ENCODE measurements at places on chromosomes 7 and 10.

GRCh38 chr10:125084614-125085257 lies 75.6 kb downstream of the CTBP2 start:
- ATAC-seq, result peak; percentile 76

- ATAC-seq, result no peak
Measured at GRCh38 chr10:129101232-129101980, 365.6 kb upstream of the MGMT start.

- no peak for ATAC-seq
Measured at GRCh38 chr10:5665373-5666007, 905 bp downstream of the ASB13 start.

DNA sequence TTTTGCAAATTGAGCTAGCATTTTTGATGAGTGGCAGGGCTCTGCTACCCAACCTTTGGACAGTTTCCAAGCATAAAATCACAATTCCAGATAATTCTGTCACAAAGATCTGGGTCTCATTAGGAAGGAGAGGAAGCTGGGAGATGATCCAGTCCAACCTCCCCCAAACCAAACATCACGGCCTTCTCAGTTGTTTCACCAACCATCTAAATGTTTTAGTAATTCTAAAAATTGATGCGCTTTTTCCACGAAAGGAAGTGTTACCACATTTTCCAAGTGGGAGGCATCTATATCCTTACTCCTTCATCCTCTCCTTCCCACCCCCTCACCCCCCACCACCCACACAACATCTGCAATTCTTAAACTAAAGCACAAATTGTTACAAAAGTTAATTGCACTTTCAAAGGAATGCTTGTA lies 108.3 kb downstream of the EGFR start:
- no peak for ATAC-seq

DNA sequence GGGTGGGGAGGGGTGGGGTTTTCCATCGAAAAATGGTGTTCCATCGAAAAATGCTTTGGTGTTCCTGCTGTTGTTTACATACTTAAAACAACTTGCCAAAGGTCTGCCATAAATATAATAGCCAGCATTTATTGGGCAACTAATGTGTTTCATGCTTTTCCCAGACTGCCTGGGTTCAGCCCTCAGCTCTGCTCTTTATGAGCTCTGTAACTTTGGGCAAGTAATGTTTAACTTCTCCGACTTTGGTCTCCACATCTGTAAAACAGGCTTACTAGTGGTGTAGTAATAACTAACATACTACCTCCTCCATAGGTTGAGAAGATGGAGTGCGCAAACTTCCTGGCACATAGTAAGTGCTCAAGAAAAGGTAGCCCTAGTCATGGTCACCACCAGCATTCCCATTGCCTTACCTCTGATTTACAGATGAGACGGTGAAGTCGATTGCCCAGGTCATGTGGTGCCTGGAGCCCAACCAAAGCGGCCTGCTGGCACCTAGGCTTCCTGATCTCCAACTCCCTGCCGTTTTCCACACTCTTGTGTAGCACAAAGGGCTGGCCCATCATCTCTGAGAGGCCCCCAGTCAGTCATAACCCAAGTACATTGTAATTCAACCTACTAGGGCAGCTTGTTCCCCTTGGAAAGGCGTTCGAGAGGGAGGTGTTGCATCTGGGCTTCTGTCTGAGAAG lies 8.9 kb downstream of the ZMIZ1 start:
- no peak for ATAC-seq

GRCh38 chr7:5396542-5396941 lies 27.1 kb downstream of the TNRC18 start:
- peak; percentile 32 for ATAC-seq

GRCh38 chr7:88442413-88442812 lies 135.7 kb upstream of the STEAP4 start:
- ATAC-seq, result no peak

DNA sequence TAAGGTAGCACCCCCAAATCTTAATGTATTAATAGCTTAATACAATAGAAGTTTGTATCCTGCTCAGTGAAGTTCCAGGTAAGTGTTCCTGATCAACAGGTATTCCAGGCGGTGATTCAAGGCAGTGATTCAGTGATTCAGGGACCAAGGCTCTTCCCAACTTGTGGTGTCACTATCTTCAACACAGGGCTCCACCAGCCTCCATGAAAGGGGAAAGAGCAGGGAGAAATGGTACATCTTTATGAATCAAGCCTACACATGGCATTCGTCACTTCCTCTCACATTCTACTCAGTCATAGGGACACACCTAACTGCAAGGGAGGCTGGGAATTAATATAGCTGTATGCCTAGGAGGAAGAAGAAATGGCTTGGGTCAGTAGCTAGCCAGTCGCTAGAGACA lies 5.1 kb downstream of the GOLGA7B start:
- no peak for ATAC-seq

DNA sequence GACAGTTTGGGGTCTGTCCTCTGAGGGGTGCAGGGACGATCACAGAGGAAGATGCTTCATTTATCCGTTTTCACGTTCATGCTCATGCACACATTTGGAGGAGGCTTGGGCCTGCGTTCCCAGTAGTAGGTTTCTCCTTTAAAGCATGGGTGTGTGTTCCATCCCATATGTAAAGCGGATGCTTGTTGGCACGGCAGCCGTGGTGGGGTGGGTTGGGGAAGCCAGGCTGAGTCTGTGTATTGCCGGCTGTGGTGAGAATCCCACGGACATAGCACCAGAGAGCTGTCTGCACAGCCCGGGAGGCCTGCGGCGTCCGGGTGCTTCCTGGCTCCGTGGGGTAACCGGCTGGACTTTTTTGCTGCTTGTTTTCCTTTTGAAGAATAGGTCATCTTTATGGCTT lies 440 bp downstream of the JAKMIP3 start:
- ATAC-seq, result no peak

DNA sequence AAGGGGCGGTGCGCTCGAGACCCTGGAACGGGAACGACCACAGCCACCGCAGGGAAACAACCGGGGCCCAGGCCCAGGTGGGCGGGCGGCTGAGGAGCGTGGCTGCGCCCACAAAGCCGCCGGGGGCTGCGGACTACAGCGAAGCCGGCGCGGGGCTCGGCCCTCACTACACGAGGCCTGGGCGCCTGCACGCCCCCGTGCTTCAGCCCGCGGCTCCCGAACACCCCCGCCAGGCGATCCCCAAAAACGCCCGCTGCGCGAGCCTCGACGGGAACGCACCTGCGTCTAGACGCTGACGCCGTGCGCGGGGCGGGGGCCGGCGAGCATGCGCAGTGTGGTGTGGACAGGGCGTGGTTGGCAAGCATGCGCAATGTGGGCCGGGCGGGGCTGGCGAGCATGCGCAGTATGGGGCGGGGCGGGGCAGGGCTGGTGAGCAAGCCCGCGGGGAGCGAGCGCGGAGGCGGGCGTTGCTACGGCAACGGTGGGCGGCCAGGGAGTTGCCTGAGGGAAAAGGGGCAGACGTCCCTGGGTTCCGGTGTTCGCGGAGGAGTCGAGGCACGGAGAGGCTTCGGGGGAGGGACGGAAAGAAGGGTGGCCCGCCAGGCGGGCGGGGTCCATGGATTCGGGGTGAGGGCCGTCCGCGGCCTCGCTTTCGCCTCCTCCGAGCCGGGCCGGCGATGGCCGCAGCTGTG lies at the start of gene RNF32:
TSS of gene RNF32 (plus strand) at position 518 of the 692 bp plus-strand sequence. CDS start 3,104 bp downstream, outside the sequence.
- ATAC-seq, result peak; percentile 99

- ATAC-seq, result no peak
Measured at GRCh38 chr7:26035552-26035951, 116.4 kb upstream of the NFE2L3 start.

DNA sequence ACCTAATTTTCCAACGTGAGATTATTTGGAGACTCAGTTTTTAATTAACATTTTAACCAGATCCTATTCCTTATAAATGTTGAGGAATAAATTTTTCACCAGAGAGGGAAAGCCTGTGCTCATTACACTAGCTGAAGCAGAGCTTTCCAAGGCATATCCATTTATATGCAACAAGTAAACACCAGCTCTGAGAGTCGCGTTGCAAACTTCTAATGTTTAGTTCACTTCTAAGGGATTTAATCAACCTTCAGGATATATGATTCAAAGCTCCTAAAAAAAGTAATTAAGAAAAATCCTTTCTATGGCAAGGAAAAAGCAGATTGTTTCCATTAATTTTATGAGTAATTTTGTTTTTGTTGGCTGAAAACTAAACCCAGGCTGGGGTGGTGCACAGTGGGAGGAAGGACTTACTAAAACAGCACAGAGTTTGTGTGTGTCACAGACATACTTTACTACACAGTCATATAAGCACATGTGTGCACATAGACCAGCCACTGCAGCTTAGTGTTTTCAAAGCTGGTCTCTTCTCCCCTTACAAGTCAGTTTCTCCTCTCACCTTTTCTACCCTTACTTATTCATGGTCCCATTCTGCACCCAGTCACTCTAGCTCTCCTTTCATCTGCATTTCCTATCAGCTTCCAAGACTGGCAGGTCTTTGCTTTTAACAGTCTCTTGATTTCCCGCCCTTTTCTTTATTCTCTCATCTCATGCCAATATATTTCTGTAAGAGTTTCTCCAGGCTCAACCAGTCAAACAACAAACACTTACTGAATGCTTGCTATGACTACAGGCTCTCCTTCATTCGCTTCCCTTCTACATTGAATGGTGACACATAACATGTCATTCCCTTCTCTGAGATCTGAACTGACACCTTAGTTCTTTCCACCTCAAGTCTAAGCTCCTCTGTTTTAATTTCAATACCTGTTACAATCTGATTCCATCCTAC lies 81.1 kb upstream of the FZD1 start:
- ATAC-seq, result no peak

- ATAC-seq, result peak; percentile 31
Measured at GRCh38 chr7:70693321-70693685, 438.6 kb upstream of the GALNT17 start.

DNA sequence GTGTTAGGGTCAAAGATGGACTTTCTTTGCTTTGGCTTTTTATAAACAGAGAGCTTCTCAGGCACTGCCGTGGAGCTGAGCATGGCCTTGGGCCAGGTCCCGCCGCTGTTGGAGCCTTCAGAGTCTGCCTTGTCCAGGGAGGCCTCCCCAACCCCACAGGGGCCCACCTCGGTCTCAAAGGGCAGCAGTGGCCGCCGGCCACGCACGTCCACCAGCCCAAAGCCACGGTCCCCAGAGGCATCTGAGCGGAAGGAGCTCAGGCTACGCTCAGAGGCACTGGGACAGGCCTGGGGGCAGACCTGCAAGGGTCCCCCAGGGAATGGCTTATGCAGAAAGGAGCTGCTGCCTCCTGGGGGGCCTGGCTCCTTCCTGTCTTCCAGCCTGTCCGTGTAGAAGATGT lies 105.0 kb downstream of the DLG5 start:
- ATAC-seq, result no peak

DNA sequence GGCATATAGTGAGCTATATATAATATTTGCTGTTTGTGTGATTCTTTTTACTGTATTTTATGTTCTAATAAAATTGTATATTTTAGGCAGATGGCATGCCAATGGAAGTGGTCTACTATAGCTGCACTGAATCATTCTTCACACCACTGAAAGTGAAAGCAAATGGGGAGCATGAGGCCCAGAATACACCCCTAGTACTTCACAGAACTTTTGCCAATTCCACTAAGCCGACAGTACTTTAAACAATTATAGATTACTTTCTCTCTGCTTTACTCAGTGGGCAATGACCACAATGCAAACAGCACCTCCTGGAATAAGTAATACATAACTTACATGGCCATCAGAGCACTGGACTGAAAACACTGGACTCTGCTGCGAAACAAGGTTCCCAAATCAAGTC lies 70.2 kb downstream of the ANKRD26 start:
- no peak for ATAC-seq

GRCh38 chr7:154171422-154171821 lies 119.2 kb downstream of the DPP6 start:
- ATAC-seq, result no peak

- no peak for ATAC-seq
Measured at GRCh38 chr10:79910344-79910743, 38.6 kb downstream of the SFTPD start.

GRCh38 chr7:128735436-128735835 lies 3.7 kb upstream of the CALU start:
- ATAC-seq, result no peak

DNA sequence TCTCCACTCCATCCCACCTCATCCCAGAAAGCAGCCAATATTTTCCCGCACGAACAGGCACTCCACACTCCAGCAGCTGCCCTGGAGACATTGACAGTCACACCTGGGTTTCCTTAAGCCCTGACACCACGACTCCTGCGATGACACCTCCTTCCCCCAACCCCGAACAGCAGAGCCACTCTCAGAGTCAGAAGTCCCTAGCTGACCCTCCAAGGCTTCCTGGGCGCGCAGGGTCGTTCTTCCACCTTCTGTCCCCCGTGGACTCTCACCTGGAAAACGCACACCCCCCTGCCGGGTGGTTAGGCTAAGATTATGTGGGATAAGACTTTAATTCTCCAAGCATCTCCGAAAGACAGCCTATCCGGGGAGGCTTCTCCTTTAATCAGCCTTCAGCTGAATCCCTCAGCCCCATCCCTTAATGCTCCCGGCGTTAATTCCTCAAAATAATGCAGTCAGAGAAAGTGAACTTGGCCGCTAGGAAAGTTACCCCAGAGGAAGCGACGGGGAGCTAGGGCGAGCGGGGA lies 1.1 kb downstream of the DENND11 start:
- no peak for ATAC-seq

- no peak for ATAC-seq
Measured at GRCh38 chr7:51927738-51928137, 611.1 kb upstream of the COBL start.

GRCh38 chr7:73974101-73974947 lies 53.6 kb upstream of the ELN start:
- no peak for ATAC-seq

DNA sequence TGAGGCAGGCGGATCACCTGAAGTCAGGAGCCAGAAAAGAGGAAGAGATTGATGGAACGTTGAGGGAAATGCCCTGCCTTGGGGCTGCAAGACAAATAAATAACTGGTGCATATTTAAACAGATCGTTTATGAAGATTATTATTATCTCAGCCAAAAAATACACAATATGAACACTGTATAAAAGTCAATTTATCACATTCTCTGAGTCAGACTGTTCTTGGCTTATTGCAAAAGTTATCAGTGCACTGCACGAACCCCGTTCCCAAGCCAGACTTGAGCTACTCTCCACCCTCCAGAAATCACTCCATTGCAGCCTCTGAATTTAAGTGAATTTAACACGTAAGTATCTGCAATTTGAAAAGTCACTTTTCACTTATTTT lies 1.6 kb downstream of the DNMBP start:
- no peak for ATAC-seq

- no peak for ATAC-seq
Measured at GRCh38 chr7:1080252-1080920, 7.5 kb upstream of the GPER1 start.

- no peak for ATAC-seq
Measured at GRCh38 chr10:103667356-103667755, 173.9 kb downstream of the NEURL1 start.

GRCh38 chr10:29163746-29164145 lies 125.1 kb upstream of the LYZL1 start:
- no peak for ATAC-seq

- ATAC-seq, result no peak
Measured at GRCh38 chr10:73168465-73168803, 515 bp downstream of the FAM149B1 start.

- ATAC-seq, result peak; percentile 83
Measured at GRCh38 chr10:113131613-113132261, 181.7 kb downstream of the TCF7L2 start.

- no peak for ATAC-seq
Measured at GRCh38 chr7:12947465-12947864, 260.0 kb downstream of the ARL4A start.

GRCh38 chr10:5234106-5234860 lies 37.6 kb downstream of the AKR1C4 start:
- ATAC-seq, result peak; percentile 71

GRCh38 chr10:114723991-114724715 lies 66.1 kb upstream of the ABLIM1 start:
- no peak for ATAC-seq

Measured in gastroesophageal sphincter (tissue), 4 donors.